ENCODE measurements at places on chromosomes 7 and 10.

GRCh38 chr10:28892818-28893547 is 215.7 kb downstream of the BAMBI start:
- no peak for DNase-seq

DNA sequence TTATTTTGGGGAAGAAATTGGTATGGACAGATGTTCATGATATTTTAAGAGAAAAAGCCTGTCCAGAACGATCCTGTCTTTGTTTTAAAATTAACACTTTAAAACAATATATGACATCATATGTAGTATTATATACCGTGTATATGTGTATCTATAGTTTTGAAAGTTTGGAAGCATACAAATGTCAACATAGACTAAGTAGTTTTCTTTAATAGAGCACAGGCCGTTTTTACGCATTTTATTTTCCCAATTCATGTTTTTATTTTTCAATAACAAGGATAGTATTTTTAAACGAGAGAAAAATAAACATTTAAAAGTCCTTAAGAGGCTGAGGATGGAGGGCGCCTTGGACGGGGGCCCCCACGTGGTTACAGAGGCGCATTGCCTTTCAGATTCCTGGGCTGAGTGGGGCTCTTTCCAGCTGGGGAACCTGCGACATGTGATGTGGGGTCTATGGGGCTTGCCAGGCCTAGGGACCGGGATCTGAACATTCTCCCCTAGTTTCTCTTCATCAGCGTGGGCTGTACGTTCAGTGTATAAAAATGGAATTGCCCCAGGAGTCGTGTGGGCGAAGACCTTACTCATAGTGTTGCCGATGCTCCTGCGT is 127.8 kb upstream of the ZNF746 start:
- DNase-seq, result peak; percentile 39

DNA sequence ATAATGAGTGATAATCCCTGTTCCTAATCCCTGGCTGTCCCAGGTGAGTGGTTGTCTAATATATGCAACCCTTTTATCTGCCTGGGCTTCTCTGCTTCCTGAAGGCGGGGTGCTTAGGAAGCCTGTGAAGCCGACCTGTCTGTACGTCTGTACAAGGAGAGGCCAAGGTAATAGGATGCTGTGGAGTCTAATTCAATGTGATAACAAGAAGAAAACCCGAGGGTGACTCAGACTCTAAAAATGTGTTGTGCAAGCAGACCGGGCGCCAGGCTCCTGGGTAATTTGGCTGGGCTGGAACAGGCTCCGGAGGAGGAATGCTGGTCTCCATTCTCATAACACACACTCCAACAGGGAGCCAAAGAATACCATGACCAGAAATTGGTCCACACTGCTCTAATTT is 43.6 kb downstream of the THNSL1 start:
- peak; percentile 76 for DNase-seq

GRCh38 chr7:17380736-17381662 is 82.5 kb downstream of the AHR start:
- peak; percentile 36 for DNase-seq

DNA sequence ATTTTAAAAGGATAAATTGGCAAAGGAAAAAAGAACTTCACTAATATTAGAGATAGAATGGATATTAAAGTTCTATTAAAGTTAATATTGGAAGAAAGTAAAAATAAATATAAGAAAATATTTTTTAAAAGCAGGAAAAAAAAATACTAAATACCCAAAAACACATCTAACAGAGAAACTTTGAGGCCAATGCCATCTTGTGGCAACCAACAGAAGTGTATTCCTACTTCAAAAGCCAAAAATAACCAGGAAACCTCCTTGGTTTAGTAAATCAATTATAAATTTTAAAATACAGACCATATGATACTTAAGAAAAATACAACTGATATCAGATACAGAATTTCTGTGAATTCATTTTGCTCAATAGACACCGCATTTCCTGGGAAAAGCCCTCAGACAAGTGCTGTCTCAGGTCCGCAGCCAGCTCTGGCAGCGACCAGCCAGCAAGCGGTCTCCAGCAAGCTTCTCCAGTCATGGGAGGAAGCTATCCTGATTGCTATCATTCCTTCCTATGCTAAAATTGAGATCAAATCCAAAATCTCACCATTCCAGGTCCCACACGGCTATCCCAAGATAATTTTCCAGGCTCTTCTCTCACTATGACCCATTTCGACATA is 65.3 kb downstream of the LMBR1 start:
- no peak for DNase-seq

- peak; percentile 20 for DNase-seq
Observed at GRCh38 chr7:122143376-122143750, 686 bp downstream of the AASS start.

- peak; percentile 85 for DNase-seq
Observed at GRCh38 chr7:76262683-76263402, 39.6 kb upstream of the HSPB1 start.
